T-helper 9 cell (primary cell): ENCODE measurements at places on chromosomes 12 and 14.

DNA sequence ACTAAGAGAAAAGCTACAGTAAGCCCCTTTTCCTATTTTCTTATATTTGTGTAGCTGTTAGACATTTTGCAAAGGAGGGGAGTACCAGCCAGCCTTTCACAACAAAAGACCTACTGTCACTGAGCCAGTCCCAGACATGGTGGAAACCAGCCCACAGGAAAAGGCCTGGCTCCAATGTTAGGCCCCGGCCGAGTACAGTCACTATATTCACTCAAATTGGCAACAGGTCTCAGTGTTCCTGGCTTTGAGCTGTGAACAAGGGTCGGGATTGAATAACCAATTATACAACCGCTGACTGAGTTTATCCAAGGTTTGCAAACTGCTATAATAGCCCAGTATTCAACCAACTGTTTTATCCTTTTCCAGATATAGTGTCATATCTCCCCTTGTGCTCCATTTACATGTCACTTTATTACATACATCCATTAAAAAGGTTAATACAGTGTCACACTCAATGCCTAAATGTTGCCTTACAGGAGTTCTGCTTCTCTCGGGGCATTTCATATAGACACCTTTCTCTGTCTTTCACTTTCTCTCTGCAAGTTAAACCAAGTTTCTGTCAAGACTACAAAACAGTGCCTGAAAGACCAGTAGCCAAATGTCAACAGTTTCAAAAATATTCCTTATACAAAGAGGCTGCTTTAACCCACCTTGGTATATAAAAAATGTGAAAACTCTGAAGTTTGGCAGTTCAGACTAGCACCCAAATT, 178.1 kb downstream of the SOX5 start:
- no peak for DNase-seq

DNA sequence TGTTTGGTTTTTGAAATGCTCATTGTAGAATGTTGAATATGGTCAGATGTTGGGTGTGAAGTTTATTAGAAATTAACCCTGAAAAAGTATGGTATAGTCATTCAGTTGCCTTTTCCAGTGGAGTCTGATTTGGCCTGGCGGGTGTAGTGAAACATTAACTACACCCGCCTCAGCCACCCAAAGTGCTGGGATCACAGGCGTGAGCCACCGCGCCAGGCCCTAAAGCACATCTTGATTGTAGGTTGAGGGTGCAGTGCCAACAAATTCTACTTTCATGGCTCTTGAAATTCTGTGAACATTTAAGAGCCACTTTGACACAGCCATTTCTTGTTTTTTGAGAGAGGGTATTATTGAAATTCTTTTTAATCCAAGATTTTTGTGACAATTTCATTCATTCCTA, 624.9 kb downstream of the DIO2 start:
- no peak for DNase-seq

DNA sequence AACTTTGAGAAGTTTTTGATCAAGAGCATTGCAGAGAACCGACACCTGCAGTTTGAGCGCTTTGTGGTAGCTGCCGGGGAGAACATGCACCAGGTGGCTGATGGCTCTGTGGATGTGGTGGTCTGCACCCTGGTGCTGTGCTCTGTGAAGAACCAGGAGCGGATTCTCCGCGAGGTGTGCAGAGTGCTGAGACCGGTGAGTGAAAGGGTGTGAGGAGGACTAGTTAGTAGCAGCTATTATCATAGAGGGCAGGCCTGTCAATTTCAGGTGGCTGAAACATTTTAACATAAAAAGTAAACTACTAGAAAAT, 27.0 kb upstream of the HIGD1C start:
- DNase-seq = no peak

DNA sequence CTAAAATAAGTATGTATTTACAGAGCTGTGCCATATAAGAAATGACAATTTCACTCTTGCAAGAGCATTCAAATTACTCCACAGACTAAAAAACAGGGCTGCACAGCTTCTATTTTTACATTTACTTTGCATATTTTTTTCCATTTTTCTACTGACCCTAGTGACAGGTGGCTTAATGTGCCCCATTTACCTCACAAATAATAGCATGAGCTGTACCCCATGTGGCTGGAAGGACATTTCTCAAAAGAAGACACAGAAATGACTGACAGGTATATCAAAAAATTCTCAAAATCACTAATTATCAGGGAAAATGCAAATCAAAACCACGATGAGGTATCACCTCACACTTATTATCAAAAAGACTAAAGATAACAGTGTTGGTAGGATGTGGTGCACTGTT, 1128.6 kb downstream of the SLC16A7 start:
- no peak for DNase-seq

- DNase-seq = no peak
These were observed 4.7 kb downstream of the NID2 start for GRCh38 chr14:52064174-52064573.

DNA sequence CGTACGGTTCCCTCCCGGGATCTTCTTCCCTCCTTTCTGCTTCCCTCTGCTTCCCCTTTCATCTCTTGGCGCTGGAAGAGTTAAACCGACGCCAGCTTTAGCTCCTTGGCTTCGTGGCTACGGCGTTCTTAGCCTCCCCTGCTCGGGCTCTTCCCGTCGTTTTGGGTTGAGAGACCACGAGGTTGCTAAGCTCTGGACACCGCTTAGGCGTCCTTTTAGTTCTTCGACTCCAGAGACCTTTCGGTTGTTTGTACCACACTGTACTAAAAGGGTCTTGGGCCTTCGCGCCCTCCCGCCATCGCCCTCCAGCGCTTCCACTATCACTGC, 545 bp downstream of the CPSF2 start:
- no peak for DNase-seq

GRCh38 chr14:61033855-61034254, 52.8 kb downstream of the SLC38A6 start:
- no peak for DNase-seq

DNA sequence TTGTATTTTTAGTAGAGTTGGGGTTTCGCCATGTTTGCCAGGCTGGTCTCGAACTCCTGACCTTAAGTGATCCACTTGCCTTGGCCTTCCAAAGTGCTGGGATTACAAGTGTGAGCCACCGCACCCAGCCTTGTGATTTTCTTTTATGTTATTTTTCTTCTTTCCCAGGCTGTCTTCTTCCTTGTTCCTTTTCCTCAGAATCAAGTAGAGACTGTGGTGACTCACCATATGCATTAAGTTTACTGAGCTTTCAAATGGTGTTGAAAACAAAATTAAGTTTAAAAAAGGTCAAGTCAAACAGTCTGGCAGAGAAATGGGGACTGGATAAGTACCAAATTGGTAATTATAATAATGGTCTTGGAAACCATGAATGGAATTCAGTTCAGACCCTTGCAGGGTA, 5.7 kb downstream of the ARPC3 start:
- DNase-seq = no peak
